ENCODE measurements at places on chromosomes 5 and 9.

DNA sequence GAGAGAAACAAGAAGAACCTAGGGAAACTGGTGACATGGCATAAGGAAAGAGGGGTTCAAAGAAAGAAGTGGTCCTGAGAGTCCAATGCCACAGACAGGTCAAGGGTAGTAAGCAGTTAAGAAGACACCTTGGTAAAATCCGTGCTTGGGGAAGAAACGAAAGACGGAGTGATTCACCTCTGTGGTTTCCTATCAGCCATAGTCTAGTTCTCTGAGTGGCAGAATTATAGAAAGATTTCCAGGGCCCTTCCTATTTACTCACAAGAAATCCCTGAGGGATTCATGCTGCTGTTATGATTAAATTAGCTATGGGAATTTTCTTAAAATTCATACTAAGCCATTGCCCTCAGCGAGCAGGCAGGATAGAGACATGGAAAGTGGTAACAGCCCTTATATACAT lies 31.7 kb downstream of the IL33 start:
- DNase-seq: no peak

GRCh38 chr9:98249771-98250170 lies 5.7 kb downstream of the TBC1D2 start:
- DNase-seq: no peak

- no peak for DNase-seq
Observed at GRCh38 chr5:77200663-77201062, 9.8 kb upstream of the PDE8B start.

- no peak for DNase-seq
Observed at GRCh38 chr5:142998316-142999020, 228.3 kb downstream of the ARHGAP26 start.

DNA sequence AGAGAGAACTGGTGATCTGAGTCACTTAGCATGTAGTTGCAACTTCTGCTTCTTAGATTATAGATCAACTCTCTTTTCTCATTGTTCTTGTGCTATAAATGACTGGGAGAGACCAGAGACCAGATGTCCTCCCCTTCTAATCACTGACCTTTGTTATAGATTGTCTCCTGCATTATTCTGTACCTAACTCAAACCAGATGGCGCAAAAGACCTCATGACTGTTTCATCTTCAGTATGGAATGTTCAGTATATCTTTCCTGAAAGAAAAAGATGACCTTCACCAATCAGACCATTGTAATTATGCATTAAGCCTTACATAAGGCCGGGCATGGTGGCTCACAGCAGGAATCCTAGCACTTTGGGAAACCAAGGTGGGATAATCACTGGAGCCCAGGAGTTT lies 30.5 kb upstream of the ADAM19 start:
- DNase-seq: no peak

DNA sequence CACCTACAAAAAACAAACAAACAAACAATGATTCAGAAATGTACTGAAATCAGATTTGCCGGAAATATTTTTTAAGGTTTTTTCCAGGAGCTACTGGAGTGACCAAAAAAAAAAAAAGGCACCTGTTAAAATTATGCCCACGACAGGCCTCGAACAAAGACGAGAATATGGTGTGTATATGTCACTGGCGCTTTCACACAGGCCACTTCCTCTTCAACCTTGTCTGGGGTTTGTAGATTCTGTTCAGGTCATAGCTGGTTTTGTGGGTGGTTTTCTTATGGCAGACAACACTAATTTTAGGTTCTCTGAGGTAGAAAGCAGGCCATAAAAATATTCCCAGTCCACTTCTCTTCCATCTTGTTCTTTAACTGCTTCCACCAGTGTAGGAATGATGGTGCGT lies 7.0 kb downstream of the NDUFB6 start:
- DNase-seq: no peak

- DNase-seq: no peak
Observed at GRCh38 chr5:160641405-160641804, 210.6 kb downstream of the ATP10B start.
